AG04449 (cell line): ENCODE measurements at places on chromosomes 4 and X.

DNA sequence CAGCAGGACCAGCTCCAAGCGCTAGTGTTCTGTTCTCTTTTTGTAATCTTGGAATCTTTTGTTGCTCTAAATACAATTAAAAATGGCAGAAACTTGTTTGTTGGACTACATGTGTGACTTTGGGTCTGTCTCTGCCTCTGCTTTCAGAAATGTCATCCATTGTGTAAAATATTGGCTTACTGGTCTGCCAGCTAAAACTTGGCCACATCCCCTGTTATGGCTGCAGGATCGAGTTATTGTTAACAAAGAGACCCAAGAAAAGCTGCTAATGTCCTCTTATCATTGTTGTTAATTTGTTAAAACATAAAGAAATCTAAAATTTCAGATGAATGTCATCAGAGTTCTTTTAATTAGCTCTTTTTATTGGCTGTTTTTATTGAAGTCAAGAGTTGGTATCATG is 186.5 kb downstream of the AR start:
- DNase-seq: no peak

- no peak for DNase-seq
Observed at GRCh38 chrX:40310016-40310415, 212.3 kb upstream of the BCOR start.

DNA sequence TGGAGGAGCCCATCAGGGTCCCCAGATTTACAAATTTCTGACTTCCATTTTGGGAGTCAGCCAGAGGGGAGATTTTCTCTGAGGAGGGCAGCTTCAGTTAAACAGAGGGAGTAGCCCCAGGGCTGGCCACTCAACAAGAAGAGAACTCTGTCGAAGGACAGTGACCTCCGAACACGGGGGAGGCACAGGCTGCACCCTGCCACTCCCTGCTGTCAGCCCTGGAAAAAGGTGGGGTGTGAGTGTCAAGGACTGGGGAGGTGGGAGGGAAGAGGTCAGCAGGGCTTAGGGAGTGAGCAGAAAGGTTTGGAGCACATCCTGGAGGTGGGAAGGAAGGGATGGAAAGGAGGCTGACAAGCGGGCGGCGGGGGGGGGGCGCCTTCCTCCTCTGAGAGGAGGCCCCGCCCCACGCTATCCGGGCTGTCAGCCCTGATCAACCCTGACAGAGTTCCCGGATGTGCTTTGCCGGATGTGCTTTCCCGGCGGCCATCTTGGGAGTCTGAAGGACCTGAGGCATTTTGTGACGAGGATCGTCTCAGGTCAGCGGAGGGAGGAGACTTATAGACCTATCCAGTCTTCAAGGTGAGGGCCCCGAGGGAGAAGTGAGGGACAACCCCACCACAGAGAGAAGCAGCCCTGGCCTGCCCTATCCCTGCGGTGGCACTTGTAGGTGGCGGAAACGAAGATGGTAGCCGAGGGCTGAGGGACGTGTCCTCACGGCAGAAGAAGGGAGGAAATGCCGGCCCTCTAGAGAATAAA is at the start of gene MAGEC1:
MAGEC1 (plus strand) TSS at position 495 of the 756 bp plus-strand sequence. CDS start 1,179 bp downstream, outside the sequence.
- DNase-seq: no peak

GRCh38 chr4:148874331-148874730 is 432.1 kb upstream of the NR3C2 start:
- no peak for DNase-seq

DNA sequence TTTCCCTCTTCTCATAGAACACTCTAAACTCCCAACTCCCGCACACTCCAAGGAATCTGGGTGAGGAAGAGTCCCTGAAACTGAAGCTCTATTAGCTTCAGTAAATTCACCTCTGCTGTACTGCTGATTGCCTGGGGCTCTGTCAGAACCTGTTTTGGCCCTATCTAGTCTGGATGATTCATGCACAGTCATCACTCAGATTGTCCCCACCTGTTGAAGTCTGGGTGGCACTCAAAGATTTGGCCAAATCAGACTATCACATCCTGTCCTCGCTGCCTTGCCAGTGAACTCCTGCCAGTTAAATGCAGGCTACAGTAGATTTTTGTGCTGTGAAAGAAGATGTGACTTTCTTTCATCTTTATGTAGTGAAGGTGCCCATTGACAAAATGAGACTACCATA is 63.5 kb upstream of the EMCN start:
- no peak for DNase-seq

DNA sequence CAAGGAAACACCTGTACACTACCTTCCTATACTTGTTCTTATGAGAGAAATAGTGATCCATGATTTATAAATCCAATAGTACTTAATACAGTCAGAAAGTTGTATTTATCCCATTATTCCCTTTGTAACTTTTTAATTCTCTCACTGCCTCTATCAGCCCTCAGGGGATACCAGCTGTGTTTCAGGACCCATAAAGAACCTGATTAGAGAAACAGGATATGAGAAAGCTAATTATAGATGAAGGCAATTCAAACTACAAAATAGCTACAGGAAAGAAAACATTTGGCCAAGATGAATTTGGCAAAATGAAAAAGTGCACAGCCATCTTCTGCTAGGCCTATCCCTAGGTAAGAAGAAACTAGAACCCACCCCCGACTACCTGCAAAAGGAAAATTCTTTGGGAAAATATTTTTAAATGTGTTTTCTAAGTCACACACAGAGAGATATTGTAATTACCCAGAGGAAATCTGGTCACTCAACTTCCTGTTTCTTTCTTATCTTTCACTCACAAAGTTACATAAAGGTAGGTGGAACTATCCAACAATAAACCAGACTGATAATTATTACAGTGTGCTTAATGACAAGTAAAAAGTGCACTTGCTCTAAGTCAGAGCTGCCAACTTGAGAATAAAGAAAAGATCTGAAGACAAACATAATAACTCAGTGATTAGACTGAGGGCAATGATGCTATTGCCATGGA is 836.5 kb upstream of the HTR2C start:
- DNase-seq: no peak

- DNase-seq: no peak
Observed at GRCh38 chr4:24722026-24722568, 73.3 kb upstream of the SOD3 start.

- DNase-seq: no peak
Observed at GRCh38 chrX:2984342-2984741, 22.0 kb upstream of the ARSH start.

GRCh38 chr4:128301979-128302378 is 14.4 kb upstream of the PGRMC2 start:
- no peak for DNase-seq

GRCh38 chr4:18582841-18583240 is 561.3 kb upstream of the LCORL start:
- DNase-seq: no peak

GRCh38 chr4:105139646-105140045 is 7.0 kb upstream of the TET2 start:
- DNase-seq: no peak

- DNase-seq: no peak
Observed at GRCh38 chrX:55867181-55867651, 149.7 kb downstream of the RRAGB start.

GRCh38 chr4:88106205-88106604 is 52.2 kb downstream of the ABCG2 start:
- no peak for DNase-seq

DNA sequence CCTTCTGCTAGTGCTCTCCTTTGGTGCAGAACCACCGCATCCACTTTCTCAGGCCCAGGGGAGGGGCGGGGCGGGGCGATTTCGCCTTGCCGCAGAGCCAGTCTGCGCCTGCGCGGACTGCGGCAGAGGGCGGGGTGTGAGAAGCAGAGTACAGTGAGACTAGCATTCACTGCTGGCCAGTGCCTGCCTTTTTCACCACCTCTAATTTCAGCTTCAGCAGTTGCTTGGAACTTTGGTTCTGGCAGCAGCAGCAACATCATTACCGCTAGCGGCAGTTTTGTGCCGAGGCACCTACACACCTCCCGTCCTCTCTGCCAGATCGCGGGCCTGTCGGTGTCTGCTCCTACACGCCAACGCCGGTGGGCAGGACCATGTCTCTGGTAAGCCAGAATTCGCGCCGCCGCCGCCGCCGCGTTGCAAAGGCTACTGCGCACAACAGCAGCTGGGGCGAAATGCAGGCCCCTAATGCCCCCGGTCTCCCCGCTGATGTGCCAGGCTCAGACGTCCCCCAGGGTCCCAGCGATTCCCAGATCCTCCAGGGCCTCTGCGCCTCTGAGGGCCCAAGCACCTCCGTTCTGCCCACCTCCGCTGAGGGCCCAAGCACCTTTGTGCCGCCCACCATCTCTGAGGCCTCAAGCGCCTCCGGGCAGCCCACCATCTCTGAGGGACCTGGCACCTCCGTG is at the start of gene MAGEE1:
MAGEE1 (plus strand) TSS at position 151 of the 683 bp plus-strand sequence; CDS start at position 372, 221 bp downstream.
- DNase-seq: no peak

- no peak for DNase-seq
Observed at GRCh38 chrX:67622053-67622585, 78.3 kb downstream of the AR start.

DNA sequence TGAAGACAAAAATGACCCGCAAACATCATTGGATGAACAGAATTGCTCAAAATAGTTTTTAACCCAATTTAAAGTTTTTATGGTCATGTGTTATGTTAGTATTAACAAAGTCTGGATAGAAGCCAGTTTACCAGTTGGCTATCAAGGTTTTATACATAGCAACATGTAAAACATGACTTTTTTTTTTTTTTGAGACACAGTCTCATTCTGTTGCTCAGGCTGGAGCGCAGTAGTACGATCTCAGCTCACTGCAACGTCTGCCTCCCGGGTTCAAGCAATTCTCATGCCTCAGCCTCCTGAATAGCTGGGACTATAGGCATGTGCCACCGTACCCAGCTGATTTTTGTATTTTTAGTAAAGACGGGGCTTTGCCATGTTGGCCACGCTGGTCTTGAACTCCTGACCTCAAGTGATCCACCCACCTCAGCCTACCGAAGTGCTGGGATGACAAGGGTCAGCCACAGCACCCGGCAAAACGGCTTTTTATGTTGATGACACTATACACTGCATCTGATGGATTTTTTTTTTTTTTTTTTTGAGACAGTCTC is 3.4 kb downstream of the SAT1 start:
- no peak for DNase-seq

GRCh38 chr4:10623241-10623640 is 61.3 kb downstream of the CLNK start:
- DNase-seq: no peak

DNA sequence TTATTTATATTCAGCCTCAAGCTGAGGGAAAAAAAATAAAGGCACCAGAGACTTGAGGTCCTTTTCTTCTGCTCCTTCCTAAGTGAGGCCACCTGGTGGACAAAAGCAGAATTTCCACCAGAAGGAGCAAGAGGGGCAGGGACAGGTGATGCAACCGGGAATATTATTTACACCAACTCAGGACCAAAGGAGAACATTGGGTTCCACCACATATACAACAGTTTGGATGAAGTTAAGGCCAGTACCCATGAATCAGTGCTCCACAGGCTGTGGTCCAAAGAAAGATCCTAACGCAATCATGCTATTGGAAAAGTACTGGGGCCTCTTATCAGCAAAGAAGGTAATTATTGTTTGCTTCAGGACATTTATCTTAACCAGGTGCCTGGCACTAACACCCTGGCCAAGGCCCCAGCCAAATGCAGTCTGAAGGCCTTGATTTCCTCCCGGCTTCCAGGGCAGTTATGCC is 57.4 kb downstream of the TSC22D3 start:
- DNase-seq: no peak

DNA sequence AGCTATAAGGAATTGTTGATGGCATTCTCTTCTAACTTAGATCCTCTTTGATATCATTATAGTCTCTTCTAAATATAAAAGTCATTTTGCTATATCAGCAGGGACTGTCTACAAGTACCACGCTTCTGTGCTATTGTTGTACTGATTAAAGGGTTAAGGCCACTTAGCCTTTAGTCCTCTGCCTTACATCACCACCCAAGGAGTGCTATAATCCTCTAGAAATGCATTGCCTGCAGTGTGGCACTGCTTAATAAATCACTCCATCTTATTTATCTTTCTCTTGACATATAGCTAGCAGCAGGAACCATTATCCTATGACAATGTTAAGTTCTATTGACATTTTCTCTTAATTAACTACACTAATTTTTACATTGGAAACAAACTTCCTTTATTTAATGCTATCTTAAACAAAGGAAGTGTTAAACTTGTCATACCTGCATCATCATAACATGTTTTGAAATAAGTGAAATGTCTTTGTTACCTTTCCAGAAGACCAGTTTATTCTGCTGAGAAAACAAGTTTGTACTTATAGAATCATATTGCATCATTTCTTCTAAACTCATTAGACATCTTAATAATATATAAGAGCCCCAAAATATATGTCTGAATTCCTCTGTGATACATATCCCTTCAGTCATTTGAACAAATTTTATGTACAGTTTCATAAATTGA is 360.9 kb upstream of the ATOH1 start:
- DNase-seq: no peak

DNA sequence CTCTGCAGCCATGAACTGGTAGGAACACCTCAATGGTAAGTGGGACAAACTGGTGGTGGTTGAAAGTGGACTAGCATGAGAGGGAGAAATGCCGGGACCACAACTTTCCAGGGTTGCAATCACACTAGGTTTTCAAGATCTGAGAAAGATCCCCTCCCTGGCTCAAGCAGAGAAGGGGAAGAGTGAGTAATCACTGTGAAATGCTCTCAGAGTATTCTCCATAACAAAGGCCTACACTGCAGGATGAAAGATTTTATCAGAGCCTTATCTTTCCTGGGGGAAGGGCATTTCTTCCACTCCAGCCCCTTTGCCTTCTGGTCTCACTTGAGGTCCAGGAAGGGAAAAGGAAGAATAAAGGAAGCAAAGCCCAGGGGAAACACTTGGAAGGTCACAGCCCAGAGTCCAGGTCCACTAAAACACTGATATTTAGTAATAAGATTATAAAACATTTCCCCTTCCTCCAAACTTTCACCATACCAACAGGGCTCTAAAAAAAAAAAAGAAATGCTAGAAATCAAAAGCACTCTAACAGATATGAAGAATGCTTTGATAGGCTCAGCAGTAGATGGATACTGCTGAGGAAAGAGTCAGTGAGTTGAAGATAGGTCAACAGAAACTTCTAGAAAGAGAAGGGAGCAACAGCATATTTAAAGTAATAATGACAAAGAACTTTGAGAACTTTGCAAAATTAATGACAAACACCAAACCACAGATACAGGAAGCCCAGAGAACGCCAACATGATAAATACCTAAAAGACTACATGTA is 95.9 kb downstream of the WDFY3 start:
- no peak for DNase-seq

DNA sequence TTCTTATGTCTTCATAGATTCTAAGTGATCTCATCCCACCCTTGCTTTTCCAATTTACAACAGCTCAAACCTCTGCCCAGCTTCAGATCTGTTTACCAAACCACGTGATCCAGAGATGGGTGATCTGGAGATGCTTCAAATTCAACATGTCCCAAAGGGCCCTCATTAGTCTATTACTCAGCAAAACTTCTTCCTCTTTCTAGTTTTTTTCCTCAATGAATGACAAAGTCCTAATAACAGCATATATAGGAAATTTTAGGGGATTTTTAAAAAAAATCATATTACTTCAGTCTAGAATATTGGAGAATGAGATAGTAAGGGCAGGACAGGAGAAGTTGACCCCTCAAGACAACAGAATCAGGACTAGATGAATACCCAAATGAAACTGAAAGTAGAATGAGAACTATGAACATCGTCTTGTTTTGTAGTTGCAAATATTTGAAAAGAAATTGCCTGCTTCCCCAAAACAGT is 127.1 kb downstream of the CFAP299 start:
- DNase-seq: no peak

GRCh38 chr4:23999714-24000469 is 110.0 kb upstream of the PPARGC1A start:
- DNase-seq: no peak

- no peak for DNase-seq
Observed at GRCh38 chr4:121073004-121073435, 685 bp upstream of the NDNF start.

- no peak for DNase-seq
Observed at GRCh38 chr4:171721937-171722336, 91.3 kb upstream of the GALNTL6 start.
